ENCODE measurements at places on chromosomes 3 and 15.

DNA sequence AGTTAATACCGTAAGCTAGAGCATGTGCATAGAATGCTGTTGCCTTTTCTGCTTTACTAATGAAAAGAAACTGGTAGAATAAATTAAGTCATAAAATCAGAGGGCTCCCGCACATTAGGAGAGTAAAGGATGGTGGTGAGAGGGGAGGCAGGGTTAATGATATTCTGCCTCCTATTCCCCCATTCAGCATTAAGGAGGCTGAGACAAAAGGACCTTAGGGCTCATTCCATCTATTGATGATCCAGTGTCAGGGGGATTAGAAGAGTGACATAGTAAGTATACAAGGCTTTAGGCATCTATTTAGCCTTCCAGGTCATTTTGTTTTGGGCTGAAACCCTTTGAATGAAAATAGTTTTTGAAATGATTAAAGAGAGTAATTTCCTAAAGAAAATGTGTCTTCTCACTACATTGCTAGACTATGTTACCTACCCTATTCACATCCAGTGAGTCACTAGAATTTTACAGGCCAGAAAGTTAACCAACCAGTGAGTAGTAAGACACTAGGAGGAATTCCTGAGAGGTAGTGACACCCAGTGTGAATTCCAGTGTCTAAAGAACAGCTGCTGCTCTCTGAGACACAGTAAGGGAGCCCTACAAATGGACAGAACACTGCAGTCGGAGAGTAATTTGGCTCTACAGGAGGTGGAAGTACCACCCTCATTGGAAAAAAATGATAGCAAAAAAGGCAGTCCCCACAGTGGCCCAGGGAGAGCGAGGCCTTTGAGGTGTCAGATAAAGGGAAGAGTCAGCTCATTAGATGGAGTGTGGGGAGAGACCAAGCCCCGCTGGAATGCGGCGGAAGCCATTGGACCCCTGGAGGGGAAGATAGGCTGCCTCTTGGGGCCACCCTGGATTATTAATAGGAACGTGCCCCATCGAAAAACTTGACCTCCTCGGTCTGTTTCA lies 67.6 kb downstream of the TUSC7 start:
- DNase-seq, result no peak

DNA sequence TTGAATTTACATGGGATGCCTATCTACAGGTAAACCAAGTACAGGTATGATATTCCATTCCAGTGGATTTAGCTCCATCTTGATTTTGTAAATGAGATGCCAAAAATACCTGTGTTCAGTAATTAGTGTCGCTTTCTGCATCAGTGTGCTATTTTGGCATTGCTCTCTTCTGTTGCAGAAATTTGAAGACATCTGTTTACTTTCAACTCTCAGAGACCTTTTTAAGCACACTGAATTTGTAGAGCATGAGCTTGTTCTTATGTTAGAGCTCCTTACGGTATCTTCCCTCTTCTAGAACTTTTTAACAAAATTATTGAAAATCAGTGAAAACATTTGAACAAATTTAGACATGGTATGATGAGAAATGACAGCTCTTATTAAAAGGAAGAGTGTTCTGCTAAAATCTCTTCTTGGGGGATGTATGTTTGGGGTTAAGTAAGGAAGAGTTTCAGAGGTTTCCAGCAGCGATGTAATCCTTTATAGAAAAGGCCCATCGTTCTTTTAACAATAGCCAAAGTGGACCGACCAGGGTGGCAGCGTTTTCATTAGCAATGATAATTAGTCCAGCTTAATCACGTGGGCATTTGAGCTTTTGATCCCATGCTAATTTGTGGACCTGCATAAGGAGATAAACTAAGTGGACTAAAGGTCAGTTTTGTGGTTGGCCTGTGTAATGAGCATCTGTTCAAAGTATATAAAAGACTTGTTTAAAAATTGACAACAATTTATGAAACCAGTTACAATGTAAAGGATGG lies 385.4 kb downstream of the PTPRG start:
- DNase-seq, result no peak

DNA sequence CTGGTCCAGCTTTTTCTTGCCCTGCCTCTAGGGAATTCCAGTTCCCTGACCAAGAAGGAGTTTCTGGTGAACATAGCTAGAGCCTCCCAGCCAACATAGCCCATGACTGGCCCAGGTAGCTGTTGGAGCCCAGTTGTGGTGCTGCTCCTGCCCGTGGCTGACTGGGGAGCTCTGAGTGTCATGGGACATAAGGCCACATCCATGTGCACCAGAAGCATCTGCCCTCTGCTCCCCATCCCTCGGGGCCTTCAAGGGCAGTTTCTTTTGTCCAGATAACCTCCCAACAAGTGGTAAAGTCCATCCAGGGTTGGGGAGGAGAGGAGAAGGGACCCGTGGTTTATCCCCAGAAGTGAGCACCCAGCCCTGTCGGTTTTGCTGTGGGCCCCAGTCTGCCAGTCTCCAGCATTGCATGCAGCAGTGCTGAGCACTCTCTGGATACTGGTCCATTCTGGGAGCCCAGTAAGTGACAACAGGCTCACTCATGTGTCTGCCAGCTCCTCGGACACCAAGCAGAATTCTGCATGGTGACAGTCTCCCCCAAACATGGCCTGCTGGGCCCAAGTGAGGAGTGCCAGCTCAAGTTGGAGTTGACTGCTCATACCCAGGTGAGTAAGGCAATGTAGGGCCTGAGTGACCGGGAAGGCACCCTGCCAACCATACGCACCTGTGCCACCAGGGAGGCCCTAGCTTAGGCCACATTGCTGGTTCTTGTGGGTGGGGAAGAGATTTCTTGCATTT lies 28.8 kb downstream of the ACAA1 start:
- no peak for DNase-seq

DNA sequence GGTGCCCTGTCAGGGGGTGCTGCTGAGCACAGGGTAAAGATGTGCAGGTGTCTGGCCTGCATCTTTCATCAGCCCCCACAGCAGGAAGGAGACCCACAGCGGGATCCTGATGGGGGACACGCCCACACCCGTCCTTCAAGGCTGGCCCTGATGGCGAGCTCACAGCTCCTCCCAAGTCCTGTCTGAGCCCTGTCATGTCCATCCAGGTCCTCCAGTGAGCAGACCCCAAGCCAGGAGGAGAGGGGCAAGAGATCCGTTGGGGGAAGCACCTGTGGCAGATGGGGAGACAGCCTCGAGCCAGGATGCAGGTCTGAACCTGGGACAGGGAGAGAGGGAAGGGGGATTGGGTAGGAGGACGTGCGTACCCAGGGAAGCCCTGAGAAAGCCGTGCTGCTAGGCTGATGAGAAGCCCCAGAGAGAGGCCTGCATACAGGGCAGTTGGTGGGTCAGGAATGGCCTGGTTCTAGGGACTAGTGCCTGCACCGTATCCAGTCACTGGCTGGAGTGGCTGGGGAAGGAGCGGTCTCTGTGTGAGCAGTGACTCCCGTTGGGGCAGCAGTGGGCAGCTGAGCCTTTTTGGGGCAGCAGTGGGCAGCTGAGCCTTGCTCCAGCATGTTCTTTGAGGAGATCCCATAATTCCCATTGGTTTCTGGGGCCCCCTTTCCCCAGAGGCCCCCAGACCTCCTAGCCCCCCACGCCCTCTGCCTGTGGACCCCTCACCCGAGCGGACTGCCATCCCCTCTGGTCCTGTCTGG lies 133.3 kb upstream of the MEF2A start:
- DNase-seq, result no peak

DNA sequence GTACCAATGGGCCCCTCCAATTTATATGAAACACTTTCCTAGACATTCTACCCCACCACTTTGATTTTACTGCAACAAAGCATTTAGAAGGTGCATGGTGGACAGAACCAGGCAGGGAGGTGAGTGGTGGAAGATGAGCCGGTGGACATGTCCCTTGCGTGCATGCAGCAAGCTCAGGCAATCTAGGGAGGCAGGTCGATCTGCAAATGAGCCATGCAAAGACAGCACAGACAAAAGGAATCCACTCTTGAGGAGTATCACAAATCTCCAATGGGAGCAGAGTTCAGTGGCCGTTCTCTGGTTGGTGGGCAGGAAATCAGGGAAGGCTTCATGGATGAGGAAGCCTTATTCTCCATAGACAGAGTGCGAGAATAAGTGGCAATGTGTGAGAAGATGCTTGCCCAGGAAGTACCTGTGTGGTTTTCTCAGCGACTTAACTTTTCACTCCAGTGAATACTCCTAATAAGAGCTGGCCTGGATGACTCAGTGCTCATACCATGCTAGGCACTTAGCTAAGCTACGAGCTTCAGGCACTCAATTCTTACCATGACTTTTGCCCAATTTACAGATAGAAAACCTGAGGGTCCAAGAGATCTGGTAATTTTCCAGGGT lies 152.5 kb downstream of the FOXP1 start:
- no peak for DNase-seq

DNA sequence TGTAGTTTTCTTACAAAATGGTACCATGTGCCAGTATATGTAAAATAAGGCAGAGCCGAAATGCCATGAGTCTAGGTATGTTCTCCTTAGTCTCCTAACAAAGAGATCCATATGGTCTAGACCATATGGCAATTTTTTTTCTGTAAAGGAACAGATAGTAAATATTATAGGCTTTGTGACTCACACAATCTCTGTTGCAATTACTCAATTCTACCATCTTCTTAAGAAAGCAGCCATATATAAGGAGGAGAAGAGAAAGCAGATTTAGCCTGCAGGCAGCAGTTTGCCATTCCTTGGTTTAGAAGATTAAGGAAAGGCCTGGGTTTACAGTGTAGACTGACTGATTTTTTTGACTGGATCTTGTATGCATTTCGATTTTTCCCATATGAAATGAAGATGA lies 16.3 kb upstream of the BBX start:
- no peak for DNase-seq

DNA sequence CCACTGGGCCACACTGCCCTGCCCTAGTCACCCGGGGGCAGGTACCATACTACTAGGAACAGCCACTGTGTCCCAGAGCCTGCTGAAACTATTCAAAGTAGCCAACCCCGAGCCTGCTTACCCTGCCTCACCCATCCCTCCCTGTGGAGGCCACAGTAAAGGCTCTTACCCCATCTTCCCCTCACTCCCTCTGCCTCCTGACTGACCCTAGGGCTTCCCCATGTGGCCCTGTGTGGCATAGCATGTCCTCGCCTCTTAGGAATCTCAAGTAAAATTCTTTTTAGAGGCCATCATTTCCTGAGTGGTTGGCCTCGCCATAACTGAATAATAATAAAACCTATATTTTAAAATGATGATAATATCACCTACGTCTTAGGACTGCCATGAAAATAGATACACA lies 112.2 kb upstream of the SLC6A11 start:
- no peak for DNase-seq

GRCh38 chr3:133490468-133491351 lies 82.8 kb upstream of the CDV3 start:
- no peak for DNase-seq

DNA sequence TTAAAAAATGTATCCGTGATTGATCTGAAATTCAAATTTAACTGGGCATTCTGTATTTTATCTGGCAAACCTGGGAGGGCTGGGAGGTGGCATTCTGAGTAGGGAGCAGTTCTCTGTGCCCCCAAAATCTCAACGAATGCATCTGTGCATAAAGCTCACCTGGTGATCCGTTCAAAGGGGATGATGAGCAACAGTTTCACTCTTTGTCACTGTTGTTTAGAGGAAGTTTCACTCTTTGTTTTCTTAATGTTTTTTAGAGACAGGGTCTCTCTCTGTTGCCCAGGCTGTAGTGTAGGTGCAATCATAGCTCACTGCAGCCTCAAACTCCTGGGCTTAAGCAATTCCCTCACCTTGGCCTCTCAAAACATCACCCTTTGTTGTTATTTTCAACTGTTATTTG lies 186.7 kb downstream of the SSR3 start:
- no peak for DNase-seq

- no peak for DNase-seq
Observed at GRCh38 chr3:155079746-155080487, at the start of gene MME. Gene MME, plus strand, starts transcription at chr3:155080319. Its CDS starts 3,849 bp downstream, at chr3:155084168.

DNA sequence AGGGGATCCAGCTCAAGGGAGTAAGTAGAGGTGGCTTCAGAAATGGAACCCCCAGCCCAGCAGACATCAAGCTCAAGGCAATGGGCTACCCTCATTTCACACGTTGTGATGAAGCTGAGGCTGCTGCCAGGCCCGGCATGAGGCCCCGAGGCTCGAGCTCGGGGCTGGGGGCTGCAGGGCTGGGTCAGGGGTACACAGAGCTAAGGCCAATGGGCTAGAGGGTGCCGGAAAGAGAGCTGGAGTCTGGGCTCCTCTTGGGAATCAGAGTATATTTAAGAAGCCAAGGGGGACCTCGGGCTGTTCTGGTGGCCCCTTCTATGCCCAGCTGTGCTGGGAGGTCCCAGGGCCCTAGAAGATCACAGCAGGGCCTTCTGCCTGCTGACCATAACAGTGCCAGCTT lies 7.4 kb downstream of the PRSS50 start:
- no peak for DNase-seq

DNA sequence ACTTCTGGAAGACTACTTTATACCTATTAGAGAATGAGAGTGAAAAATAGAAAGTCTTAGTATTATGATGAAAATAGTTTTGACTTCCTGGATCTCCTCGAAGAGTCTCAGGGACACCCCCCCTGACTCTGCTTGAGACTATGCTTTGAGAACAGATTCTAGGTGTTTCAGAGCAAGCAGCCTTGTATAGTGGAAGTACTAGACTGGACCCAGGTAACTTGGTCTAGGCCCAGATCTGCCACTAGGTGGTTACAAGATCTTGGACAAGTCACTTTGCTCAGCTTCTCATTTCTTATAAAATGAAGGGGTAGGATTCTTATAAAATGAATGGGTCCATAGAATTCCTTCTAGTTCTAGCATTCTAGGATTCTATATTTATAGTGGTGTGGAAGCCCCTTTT lies 9.1 kb downstream of the ABHD5 start:
- no peak for DNase-seq

GRCh38 chr3:61894988-61895935 lies 333.9 kb downstream of the PTPRG start:
- DNase-seq, result no peak

DNA sequence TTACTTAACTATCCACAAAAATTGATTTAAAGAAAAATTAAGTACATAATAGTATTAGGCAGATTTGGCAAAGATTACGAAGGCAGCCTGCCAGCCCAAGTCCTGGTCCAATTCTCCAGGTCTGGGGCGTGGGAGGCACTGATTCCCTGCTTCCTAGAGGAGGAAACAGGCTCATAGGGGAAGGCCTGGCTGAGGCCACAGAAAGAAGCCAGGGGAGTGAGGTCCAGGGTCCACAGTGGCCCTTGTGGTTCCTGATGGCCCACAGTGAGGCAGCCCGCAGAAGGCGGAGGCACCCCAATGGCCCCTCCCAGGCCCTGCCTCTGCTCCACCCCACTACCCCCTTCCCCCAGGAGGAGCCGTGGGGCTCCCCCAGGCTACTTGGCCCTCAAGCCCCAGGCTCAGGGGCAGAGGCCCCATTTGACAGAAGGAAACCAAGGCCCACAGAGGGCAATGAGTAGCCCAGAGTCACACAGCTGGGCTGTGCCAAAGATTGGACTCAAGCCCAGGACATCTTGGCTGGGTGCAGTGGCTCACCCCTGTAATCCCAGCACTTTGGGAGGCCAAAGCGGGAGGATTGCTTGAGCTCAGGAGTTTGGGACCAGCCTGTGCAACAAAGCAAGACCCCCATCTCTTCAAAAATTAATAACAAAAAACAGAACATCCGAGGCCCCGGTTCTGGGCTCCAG lies 21.0 kb downstream of the H1-8 start:
- no peak for DNase-seq

All from esophagus squamous epithelium (tissue), 5 donors.